ENCODE measurements at places on chromosomes 5 and 9.

GRCh38 chr5:179123491-179124272, 63.5 kb downstream of the ZNF354C start:
- no peak for DNase-seq

- no peak for DNase-seq
Measured at GRCh38 chr5:80937584-80938356, 22.4 kb upstream of the RASGRF2 start.

DNA sequence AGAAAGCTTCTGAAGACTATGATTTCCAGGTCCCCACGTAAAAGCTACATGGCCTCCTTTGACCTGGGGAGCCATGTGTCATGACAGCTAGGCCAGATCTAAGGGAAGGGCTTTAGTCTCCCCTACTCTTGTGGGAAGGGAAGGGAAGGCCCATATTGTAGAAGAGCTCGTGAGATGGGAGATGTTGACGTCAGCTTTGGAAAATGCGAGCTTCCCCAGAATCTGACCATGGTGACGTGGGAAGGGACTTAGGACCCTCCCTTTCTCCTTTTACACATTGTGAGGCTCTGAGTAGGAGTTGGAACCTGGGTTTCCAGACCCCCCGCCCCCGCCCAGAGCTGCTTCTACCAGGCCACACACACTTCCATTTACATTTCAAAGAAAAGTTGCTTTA, 165.5 kb downstream of the SYK start:
- DNase-seq: no peak

GRCh38 chr5:175576096-175576495, 81.8 kb upstream of the HRH2 start:
- no peak for DNase-seq

- DNase-seq: no peak
Measured at GRCh38 chr5:87876616-87877015, 392.0 kb downstream of the TMEM161B start.

DNA sequence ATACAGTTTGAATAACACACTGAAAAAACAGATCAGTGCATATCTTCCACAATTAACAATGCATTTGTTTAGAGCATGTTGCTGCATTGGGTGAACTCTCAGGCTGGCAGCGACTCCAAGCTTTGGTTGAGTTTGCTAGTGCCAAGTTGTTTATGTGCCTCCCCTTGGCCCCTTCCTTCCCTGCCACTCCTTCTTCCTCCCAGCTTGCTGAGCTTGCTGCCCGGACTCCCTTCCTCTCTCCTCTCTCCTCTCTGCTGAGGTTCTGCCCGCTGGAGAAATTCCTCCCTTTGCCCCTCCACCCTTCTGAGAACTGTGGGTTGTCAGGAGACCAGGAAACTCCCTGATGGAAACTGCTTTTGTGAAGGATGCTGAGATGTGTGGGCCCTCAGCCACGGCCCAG, 247.3 kb downstream of the PDZD2 start:
- DNase-seq: no peak

DNA sequence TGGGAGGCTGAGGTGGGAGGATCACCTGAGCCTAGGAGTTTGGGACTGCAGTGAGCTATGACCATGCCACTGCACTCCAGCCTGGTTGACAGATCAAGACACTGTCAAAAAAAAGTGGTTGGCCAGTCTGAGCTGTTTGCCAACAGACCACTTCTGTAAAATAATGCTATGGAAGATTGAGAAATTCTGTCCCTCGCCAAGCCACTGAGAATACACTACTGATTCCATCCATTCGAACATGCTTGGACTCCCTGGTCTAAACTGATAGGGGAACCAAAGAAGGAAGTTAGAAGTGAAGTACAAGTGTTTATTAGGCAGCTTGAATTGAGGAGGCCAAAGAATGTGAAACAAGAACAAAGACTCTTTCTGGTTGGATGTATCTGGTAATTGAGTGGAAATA, 27.2 kb downstream of the ENC1 start:
- no peak for DNase-seq
